GM18507 (cell line): ENCODE measurements at places on chromosomes 5 and 9.

DNA sequence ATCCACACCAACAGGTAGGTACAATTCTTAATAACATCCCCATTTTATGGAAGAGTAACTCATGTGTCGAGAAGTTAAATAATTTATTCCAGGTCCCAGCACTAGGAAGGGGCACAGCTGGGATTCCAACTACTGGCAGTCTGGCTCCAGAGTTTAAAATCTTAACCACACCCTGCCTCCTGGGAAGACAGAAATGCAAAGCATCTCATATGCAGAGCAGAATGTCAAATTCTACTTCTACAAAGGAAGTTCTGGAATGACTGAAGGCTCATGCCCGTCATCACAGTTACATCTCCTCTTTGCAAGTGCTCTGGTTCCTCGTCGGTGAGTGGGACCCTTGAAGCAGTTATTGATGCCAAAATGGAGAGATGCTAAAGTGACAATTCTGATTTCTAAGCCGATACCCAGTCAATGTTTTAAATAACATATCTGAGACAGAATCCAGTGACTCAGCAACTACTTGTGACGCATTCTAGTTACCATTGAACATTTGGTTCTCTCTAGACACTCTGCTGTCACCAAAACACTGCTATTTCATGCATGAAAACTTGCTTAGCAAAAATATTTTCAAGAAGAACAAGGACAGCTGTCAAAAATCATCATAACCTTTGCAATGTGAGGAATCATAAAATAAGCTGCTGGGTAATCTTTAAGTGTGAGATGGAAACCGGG, 412.7 kb downstream of the CTNND2 start:
- DNase-seq: no peak

GRCh38 chr5:66757219-66757833, 161.1 kb downstream of the MAST4 start:
- no peak for DNase-seq

- DNase-seq: no peak
Observed at GRCh38 chr5:1199649-1200494, 1.5 kb upstream of the SLC6A19 start.

GRCh38 chr5:173239233-173239593, 4.2 kb upstream of the NKX2-5 start:
- DNase-seq: no peak

DNA sequence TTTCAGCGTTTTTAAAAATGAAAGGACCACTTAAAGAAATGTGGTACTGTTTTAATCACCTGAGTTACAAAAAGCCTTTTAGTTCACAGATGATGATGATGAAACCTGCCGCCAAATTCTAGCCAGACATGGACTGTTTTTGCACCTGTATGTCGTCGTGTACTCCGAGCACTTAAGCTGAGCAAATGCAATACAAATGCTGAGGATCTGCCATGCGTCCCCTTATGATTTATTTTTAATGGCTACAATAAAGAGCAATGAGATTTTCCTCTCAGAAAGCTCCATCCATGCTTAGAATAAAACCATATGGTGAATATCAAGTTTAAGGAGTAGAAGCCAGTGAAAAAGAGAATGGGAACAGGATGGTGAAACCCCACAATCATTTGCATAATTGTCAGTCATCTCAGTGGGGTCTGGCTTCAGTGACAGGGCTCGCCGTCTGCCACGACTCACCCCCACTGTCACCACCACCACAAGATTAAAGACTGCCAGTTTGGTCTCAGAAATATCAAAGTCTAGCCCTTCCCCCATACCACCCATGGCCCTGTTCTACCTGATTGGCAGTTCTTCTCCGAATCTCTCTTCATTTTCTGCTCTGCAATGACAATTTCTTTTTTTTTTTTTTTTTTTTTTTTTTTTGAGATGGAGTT, 159.9 kb downstream of the GOLPH3 start:
- no peak for DNase-seq
